Activated CD8-positive, alpha-beta memory T cell treated with anti-CD3 and anti-CD28 coated beads for 1 hour (primary cell): ENCODE measurements at places on chromosomes 3 and 15.

GRCh38 chr3:158696618-158697017 is 24.2 kb upstream of the LXN start:
- no peak for DNase-seq

DNA sequence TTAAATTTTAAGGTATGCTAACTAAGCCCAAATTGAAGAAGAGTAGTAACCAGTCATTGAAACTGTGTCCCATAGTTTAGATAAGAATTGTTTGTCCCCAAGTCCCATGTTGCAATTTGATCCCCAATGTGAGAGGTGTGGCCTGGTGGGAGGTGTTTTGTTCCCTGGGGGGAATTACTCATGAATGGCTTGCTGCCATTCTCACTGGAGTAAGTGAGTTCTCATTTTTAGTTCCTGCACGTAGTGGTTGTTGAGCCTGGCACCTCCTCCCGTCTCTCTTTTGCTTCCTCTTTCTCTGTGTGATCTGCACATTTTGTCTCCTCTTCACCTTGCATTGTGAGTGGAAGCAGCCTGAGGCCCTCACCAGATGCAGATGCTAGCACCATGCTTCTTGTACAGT is 1271.0 kb downstream of the NSUN3 start:
- DNase-seq, result no peak

- DNase-seq, result no peak
Measured at GRCh38 chr15:47027322-47027946, 689.9 kb upstream of the SEMA6D start.

DNA sequence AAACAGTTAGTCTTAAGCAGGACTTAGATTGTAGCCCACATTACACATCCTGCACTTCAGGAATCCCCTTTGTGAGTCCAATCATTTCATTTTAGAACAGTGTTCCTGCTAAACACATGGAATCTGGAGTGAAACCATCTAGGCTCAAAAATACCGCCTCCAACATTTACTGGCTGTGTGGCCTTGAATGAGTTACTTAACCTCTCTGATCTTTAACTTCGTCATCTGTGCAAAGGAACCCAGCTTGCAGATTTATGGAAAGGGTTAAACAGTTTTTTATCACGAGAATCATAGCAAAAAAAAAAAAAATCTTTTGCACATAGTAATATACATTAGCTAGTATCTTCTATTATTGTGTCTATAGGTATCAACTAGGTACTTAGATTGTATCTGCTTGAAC is 8.0 kb upstream of the LRTM1 start:
- DNase-seq, result no peak

GRCh38 chr15:76903251-76903681 is 1.9 kb downstream of the SCAPER start:
- DNase-seq, result no peak
